ENCODE measurements at places on chromosomes 5 and 9.
A peak's percentile ranks its signal among the peaks of the same experiment; 100 is the strongest.

- no peak for DNase-seq
Measured at GRCh38 chr5:156087577-156088110, 239.3 kb upstream of the SGCD start.

DNA sequence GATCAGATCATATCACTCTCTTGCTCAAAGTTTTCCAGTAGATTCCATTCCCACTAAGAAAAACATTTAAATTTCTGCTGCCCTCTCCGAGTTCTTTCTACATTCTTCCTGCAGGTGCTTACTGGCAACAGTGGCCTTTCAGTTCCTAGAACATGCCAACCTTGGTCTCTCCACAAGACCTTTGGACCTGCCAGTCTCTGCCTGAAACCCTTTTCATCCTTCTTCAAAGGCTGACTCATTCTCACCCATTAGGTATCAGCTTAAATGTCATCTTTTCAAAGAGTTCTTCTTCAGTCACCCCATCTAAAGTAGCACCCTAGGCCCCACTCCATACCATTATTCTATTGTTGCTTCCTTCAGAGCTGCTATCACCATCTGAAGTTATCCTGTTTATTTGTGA is 21.8 kb downstream of the PPIC start:
- DNase-seq, result no peak

DNA sequence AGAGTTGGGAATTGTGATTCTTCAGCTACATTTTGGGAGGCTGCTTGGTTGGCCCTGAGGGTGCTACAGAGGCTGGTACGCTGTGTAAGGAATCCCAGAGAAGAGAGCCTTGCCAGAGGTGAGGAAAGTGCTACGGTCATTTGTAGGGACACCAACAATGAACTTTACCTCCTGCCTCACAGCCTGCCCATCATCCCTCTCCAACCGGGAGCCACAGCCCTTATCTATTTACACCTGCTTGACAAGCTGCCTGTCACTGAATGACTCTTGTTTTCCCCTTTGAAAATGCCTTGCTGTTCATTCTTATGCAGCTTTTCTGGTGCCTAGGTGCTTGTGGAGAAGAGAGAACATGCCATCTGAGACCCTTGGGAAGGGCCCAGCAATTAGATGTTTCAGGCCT is 110.8 kb downstream of the PCSK1 start:
- no peak for DNase-seq

DNA sequence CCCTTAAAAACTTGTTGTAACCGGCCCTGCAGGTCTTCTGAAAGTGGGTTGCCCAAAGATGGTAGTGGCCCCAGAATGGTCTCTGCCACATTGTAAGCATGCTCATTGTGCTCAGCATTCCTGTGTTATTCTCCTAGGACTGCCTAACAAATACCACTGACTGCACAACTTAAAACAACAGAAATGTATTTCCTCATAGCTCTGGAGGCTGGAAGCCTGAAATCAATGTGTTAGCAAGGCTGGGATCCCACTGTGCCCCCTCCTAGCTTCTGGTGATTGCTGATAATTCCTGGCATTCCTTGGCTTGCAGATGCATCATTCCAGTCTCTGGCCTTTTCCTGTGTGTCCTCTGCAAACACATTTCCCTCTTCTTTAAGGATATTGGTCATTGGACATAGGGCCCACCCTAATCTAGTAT is 3.4 kb upstream of the GCNT4 start:
- no peak for DNase-seq

DNA sequence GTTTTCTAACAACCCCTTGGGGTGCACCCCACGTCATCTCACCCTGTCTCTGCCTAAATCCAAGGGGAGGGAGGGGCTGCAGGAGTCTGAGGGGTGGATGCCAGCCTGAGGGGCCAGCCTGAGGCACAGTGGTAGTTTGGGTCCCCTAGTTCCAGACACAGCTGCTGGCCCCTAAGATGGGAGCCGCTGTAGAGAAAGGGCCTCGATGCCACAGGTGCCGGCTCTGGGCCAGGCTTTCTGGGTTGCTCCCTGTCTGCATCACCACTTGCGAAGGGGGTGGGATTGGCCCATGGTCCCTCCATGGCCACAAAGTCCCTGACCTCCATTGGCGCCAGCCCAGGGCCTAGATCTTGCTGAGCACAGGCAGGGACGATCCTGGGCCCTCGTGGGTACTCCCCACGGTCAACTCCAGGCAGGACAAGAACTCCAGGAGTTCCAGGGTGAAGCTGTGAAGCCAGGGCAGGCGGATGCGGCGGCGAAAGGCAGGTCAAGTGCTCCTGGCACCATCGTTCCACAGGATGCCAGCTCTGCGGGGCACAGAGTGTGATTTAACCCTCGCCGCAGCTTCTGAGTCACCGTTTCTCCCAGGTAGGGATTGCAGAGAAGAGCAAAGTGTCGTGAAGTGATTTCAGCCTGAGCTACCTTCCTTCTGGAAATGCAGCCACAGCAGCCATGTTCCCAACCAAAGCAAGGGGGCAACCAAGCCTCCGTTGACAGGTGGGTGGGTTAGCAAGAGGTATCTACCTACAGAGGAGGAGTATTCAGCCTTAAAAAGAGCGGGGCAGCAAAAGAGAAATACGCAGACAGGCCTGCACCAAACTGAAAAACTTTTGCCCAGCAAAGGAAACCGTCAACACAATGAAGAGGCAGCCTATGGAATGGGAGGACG is 41.6 kb upstream of the EXOC3 start:
- no peak for DNase-seq

- no peak for DNase-seq
Measured at GRCh38 chr5:73531356-73531755, 33.1 kb downstream of the BTF3 start.

GRCh38 chr5:131384616-131385214 is 120.9 kb downstream of the CDC42SE2 start:
- no peak for DNase-seq

DNA sequence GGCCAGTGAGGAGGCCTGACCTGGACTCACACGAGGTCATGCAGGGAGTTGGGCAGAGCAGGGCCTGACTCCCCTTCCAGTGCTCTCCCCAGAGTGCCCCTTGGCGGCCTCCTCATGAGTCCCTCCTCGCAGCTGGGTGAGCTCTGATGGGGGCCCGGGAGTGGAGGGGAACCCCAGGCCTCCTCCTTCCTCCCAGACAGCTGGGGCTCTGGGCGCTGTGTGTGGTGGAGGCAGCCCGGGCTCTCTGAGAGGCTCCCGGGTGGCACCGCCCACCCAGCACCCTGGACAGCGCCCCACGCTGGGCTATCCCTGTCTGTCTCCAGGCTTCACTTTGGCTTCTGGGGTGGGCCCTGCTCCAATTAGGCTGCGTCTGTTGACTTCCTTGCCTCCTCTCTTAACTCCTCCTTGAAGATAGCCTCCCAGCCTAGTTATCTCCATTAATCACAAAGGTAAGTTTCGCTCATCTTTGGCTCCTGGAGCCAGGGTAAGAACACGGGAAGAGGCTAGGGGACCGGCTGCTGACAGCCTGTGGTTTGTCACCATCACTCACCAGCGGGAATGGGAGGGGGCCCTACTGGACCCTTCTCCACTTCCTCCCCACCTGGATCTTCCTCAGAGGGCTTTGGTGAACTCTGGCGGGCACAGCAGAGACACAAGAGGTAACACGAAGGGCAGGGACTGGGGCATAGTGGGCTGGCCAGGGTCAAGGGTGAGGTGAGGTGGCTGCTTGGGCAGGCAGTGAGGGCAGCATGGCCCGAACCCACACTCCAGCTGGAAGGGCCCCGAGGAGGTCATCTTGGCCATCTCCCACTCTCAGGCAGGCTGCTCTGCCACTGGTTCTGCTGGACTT is 13.1 kb downstream of the PSD2 start:
- no peak for DNase-seq

DNA sequence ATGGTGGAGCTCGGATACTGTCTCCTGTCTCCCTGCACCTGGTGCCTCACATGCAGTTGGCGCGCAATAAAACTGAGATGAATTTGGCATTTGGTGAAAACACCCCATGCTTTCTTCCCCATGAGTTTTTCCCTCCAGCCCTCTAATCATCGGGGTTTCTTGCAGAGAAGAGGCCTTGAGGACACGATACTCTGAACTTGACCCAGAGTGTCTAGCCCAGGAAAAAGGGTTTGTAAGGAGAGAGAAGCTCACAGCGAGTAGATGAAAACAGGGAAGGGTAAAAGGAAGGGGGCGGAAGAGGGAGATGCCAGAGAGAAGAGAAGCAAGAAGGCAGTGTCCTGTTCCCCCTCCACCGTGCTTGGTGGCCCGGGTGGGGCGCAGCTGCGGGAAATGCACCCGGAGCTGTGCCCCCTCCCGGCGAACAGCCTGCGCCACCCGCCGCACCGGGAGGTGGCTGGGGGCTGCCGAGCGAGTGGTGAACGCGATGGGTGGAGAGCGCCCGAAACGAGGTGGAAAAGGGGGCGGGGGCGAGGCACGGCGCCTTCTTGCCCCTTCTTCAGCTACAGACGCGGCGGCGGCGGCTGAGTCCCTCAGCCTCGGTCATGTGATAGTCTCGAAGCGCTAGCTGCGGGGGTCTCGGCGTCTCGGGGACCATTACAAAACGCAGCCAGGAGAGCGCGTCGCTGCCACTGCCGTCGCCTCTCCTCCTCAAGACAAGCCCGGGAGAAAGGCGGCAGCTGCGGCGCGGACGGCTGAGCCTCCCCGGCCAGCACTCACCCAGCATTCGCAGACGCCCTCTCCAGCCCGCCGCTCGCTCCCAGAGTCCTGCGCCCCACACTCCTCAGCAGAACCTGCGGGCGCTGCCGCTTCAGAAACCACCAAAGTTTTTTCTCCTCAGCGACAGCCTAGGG is 1.1 kb upstream of the FOXB2 start:
- peak; percentile 27 for DNase-seq

GRCh38 chr5:149838881-149839739 is 105.5 kb downstream of the PDE6A start:
- DNase-seq, result no peak

- DNase-seq, result peak; percentile 33
Measured at GRCh38 chr9:36191290-36191645, 547 bp downstream of the CLTA start.

GRCh38 chr5:108634010-108634616 is 113.6 kb upstream of the FER start:
- no peak for DNase-seq

GRCh38 chr5:77355080-77355479 is 137.0 kb downstream of the WDR41 start:
- DNase-seq, result no peak

DNA sequence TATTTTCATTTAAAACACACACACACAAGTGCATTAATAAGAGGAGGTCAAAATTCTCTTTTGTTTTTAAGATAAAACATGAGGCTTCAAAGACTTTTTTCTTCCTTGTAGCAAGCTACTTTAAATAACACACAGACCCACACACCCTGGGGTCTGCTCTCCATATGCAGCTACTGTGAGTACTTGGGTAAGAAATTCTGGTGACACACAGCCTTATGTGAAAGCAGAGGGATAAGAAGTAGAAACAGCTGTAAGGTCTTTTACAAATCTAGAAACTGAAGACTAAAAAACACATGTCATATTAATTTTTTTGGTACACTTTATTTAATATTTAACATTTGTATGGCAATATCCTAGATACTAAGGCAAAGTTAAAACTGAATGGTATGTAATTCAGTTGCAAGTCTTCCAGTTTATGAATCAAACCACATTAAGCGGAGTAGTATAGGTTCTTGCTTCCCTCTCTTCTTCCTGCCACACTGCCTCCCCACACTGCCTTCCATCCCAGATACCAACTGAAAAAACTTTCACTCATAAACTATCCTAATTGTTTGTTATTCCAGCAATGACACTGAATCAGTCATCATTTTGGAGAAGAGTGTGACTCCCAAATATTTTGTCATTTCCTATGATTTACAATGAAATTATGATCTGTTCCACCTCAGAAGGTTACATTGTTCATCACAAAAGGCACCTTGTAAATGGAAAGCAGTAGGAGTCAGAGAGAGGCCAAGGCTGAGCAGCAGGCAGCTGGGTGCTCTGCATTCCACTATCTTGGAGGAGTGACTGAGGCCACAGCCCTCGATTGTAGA is 92.0 kb downstream of the PLCXD3 start:
- no peak for DNase-seq

GRCh38 chr5:82168294-82168693 is 109.9 kb downstream of the RPS23 start:
- DNase-seq, result no peak

- DNase-seq, result no peak
Measured at GRCh38 chr5:7742241-7742656, 108.7 kb downstream of the CFAP90 start.

DNA sequence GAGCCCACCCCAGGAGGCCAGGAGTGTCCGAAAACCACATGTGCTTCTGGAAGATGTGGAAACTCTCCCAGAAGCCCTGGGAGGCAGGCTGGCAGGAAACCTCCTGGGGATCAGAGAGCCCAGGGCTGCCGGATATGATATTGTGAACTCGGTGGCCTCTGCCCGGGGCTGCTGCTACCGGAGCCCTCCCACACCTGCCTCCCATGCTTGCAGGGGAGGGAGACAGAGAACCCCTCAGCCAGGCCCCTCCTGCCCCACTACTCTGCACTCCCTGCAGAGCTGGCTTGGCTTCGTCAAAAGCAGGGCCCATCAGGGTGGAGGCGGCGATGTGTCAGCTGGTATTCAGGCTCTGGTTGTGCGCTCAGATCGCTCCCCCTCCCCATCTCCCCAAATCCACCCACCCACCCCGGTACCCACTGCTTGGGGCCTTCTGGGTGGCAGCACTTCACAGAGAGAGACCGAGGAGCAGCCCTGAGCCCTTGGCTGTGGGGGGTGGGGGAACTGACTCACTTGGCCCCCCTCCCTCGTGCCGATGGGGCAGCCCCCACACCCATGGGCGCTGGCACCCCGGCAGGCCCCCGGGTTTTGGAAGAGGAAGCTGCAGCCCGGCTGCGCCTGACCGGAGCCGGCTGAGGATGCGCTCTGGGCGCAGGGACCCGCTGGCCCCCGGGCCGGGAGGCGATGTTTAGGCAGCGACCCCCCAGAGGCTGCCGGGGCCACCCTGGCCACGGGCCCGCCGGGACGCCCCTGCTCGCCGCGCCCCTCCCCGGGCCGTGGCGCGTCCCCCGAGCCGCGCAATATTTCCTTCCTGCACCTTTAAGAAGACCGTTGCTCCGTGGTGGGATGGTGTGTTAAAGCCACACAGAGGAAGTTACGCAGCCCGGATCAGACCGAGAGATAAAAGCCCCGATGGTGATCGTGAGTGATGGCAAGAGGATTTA is 786 bp upstream of the NTNG2 start:
- DNase-seq, result peak; percentile 23

- no peak for DNase-seq
Measured at GRCh38 chr9:123387686-123388085, 31.7 kb downstream of the CRB2 start.

DNA sequence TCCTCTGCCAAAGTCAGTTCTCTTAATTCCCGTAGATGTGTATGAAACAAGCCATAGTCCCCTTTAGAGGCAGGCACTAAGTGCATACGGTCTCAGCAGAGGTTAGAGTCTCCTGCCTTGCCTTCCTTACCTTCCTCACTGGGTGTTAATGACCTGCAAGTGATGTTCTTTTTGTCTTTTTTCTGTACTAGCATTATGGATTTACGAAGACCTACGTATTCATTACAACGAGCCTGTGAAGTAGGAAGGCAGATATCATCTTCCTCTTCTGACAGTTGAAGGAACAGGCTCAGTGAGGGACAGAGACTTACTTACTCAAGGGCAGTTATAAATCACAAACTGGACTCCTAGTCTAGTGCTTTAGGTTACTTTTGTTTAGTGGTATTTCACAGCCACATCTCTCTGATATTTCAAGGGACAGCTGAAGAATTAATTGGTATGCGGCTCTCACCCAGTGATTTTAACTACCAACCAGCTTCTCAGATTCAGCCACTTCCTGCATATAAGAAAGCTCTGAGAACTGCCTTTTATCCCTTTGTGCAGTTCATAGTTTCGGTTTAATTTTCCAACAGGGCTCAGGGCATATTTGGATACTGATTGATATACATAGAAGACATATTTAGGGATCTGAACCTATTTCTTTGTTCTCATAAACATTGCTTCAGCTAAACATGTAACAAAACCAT is 85.1 kb upstream of the CKMT2 start:
- DNase-seq, result no peak
